ENCODE measurements at places on chromosomes 2 and 18.

GRCh38 chr2:2524348-2524941, 193.4 kb upstream of the MYT1L start:
- DNase-seq = no peak

- DNase-seq = no peak
These were observed 196.5 kb downstream of the TFCP2L1 start for GRCh38 chr2:121088251-121089165.

DNA sequence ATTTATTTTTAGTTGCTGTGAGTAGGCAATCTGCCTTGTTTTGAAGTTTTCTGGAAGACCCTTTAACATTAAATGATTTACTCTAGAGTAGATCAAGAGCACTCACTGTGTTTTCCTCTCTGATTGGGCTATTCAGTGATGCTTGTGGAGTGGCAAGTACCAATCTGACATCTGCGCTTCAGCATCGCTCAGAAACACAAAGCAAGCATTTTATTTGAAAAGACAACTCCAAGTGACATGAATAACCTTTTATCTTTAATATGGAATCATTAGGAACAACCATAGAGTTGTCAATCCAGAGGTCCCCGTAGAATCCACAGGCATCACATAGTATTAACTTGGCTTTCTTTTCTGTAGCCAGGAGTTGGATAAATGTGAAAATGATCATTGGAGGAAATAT, 114.7 kb downstream of the CPS1 start:
- DNase-seq = no peak

- no peak for DNase-seq
These were observed 36.1 kb downstream of the ZRANB3 start for GRCh38 chr2:135494917-135495316.

DNA sequence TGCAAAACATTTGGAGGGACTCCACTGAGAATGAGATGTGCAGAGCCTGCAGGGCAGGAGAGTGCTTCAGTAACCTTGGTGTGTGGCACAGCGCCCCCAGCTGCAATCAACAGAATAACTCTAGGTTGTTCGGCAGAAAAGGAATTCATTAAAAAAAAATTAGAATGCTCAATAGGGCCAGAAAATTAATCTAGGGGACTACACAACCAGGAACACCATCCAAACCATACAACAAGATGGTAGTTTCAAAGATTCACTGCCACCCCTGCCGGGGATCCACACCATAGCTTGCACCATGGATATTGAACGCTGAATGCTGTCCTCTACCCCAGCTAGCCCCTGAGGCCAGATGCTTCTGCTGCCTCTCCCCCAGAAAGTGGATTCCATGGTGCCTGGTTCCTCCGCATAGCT, 50.1 kb downstream of the THUMPD2 start:
- DNase-seq = no peak

GRCh38 chr18:13611601-13612195, 114.7 kb downstream of the FAM210A start:
- no peak for DNase-seq

- no peak for DNase-seq
These were observed 126.1 kb upstream of the FAM117B start for GRCh38 chr2:202508686-202509085.

- no peak for DNase-seq
These were observed 69.8 kb downstream of the NEB start for GRCh38 chr2:151664520-151664919.

DNA sequence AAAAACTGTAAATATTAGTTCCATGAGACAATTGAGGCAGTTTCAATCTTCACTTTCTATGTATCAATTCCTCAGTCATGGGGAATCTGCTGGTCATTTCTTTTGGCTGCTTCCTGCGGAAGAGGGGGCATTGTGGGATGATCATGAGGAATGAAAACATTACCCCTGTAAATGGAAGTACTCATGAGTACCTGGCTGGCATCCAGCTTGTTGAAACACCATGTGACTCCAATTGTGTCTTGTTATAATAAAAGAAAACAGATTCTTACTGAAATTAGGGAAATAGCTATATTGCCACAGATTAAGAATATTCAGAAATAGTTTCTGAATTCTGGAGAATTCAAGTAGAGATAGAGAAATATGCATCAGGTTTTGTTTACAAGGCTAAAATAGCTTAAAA, 41.6 kb upstream of the GPR39 start:
- DNase-seq = no peak

GRCh38 chr18:49874238-49874637, 60.9 kb upstream of the ACAA2 start:
- DNase-seq = no peak

DNA sequence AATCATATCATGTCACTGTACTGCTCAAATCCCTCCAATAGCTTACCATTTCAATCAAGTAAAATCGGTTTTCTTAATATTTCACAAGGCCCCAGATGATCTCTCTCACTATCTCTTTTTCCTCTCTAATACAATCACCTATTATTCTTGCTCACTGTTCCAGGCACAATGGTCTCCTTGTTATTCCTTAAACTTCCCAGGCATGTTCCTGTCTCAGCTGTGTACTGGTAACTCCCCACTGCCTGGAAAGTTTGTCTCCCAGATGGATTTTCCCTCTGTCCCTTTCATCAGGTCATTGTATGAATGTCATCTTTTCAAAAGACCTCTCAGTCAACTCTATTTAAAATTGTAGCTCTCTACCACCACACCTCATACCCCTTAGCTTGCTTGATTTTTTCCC, 30.7 kb upstream of the FANCL start:
- no peak for DNase-seq

DNA sequence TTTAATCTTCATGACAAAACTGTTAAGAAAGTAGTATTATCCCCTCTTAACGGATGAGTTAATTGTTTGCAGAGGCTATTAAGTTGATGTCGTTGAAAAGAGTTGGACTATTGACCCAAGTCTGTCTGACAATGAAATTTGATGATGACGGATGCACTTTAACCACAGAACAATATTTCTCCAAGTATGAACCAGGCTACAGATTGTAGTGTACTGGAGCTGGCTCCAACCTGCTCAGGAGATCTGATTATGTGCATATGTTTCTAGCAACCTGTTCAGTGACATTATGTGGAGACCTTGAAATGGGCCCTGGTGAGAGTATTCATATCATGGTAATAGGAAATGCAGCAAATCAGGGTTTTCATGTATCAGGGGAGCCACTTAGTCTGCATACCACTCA, 174.1 kb downstream of the CDH7 start:
- no peak for DNase-seq

- no peak for DNase-seq
These were observed 1229.7 kb upstream of the CRIM1 start for GRCh38 chr2:35125871-35126270.

DNA sequence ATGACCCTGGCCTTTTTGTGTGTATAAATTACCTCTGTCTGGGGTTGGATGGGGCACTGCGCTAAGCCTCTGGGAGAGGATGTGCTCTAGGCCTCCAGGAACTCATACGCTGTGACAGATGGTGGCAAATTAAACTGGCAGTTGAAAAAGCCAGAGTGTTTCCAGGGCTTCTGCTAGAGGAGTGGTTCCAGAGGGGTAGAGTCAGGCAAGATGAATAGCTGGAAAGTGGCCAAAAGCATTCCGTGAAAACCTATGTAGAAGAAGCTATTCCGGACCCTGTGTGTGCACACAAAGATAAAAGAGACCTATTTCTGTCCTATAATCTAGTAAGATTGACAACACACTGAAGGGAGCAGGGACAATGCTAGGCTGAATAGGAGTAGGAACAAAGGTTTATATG, 84.8 kb downstream of the ACTR3 start:
- no peak for DNase-seq

DNA sequence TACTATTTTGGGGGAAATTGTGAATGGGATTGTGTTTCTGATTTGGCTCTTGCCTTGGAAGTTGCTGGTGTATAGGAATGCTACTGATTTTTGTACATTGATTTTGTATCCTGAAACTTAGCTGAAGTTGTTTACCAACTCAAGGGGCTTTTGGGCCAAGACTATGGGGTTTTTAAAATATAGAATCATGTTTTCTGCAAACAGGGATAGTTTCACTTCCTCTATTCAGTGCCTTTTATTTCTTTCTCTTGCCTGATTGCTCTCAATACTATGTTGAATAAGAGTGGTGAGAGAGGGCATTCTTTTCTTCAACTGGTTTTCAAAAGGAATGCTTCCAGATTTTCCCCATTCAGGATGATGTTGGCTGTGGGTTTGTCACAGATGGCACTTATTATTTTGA, 1383.8 kb upstream of the ACVR2A start:
- DNase-seq = no peak

DNA sequence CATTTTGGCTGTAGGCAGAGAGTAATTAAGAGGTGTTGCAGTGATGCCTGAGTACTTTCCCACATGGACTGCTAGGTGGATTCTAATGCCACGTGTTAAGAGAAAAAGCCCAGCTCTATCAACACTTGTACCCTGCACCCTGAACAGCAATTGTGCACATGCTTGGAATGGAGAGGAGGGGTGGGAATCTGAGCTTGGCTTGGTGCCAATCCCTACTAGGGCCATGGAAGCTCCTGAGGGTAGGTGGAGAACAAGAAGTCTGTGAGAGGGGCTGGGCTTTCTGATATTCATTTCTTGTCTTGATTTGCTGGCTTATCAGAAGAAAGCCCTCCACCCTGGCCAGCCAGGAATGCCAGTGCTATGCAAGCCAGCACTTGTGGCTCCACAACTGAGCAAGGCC, 292.2 kb downstream of the KCNS3 start:
- DNase-seq = no peak

GRCh38 chr2:161113693-161114575, 46.3 kb upstream of the TANK start:
- DNase-seq = no peak

GRCh38 chr2:25105336-25106085, 62.9 kb downstream of the POMC start:
- no peak for DNase-seq

DNA sequence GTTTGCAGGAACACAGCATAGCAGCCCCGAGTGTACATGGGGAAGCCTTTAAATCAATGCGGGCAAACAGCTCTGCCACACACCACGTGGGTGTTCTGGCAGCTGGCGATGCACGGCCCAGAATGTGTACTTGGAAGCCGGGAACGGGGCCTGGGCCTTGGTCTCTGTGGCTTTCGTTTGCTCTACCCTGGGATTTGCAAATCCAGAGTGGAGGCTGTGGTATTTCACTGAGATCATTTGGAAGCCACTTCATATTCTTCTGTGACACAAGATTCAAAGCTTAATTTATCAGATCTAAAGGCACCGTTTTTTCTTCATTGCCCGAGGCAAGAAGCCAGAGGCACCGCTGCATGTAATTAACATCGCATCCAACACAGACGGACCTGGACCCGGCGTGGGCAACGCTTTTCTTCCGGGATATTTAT, 246.3 kb upstream of the MYT1L start:
- DNase-seq = no peak

GRCh38 chr2:201685156-201685555, 13.3 kb downstream of the MPP4 start:
- DNase-seq = no peak

- no peak for DNase-seq
These were observed 763.4 kb upstream of the NRXN1 start for GRCh38 chr2:51795248-51795888.

DNA sequence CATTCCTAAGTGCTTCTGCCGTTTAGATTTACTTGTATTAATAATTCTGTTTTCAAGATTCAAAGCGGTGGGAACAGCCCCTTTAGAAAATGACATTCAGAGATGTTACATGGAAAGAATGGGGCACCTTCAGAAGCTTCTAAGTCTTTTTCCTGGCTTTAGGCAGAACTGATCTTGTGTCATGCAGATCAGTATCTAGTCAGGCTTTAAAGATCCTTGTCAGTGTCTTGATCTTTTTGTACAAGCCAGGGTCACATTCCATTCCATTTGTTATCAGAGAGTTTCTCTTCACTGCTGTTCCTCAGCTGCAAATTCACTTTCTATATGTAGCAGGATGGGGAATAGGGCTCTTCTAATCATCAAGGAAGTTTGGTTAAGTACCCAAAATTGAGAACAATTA, 275.3 kb downstream of the DCC start:
- no peak for DNase-seq

DNA sequence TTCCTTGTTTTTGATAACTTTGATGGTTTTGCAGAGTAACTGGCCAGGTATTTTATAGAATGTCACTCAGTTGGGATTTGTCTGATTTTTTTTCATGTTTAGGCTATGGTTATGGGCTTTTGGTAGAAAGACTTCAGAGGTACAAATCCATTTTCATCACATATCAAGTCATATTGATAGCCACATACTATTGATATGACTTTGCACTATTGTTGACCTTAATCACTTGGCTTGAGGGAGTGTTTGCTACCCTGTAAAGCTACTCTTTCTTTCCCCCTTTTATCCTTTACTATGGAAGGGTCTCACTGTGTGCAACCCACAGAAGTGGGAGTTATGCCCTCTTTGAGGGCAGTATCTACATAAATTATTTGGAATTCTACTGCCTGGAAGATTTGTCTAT, 109.8 kb downstream of the BABAM2 start:
- no peak for DNase-seq

DNA sequence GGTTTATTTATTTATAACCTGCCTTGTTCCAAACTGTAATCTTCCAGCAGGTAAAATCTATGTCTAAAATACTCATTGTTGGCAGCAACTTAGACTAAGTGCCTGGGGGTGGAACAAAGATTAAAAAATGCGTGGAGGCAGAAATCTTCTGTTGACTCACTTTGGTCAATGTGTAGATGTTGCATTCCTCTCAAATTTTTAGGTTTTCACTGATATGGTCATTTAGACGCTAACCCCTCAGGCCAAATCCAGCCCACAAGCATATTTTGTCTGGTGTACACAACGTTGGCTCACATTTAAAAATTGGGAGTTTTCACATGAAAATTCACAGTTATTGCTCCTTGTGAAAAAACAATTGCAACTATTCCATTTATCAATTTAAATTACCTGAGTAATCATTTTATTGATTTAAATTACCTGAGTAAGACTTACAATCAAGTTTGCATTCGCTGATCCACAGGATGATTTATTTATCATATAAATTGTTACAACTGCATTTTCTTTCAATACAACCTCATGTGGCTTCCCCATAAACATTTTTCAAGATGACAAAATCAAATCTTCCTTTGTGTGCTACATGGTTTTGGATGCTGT, 564.2 kb downstream of the TSN start:
- no peak for DNase-seq

DNA sequence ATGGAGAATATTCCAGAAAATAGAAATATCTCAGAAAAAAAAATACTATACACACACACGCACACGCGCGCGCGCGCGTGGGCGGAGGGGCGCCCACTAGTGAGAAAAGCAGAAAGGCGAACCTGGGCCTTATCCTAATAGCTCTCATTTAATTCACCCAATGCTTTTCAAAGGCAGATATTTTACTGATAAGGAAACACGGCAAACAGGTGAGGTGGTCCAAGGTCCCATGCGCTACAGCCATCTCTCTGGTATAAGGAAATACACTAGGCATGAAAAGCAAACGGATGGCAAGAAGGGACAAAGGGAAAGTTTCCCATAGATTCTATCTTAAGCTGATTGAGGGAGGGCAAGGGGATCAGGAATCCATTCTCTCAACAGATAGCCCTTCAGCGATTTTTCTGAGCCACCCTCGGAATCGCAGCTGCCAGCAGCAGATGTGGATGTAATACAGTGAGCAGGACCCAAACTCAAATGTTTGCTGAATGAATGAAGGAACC, 136.7 kb downstream of the TMEM247 start:
- no peak for DNase-seq

Data from stimulated activated CD8-positive, alpha-beta memory T cell treated with anti-CD3 and anti-CD28 coated beads, Interleukin-15, amount 100 ng/mL, for 24 hours (primary cell).